ENCODE measurements at places on chromosomes 3 and 15.
A peak's percentile ranks its signal among the peaks of the same experiment; 100 is the strongest.

- no peak for DNase-seq
Observed at GRCh38 chr3:81043009-81043408, 718.4 kb downstream of the GBE1 start.

- DNase-seq, result no peak
Observed at GRCh38 chr3:63847718-63848450, 15.7 kb downstream of the THOC7 start.

DNA sequence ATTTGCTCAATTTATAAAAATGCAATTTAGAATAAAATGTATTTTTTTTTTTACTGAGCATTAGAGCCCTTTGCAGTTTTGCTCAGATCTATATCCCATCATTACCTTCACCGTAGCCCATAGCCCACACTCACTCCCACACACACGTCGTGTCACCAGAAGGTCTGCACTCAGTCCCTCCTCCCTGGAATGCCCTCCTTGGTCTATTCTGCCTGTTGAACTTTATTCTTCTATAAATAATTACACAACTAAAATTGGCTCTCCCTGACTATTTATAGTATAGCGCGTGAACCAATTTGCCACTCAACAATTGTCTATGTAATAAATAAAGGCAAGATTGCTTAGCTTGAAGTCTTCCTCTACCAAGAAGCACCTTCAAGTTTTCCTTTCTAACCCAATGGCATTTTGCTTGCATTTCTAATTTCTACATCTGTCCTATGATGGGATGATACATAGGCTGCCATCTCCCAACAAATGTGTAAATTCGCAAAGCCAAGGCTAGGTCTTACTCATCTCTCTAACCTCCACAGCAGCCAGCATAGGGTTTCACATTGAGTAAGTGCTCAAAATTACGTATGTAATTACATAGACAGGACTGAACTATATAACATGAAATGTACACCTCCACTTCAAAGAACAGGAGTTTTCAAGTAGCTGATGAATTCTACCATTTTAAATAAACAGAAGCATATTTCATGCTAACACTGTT lies 172.0 kb upstream of the HES1 start:
- DNase-seq, result no peak

DNA sequence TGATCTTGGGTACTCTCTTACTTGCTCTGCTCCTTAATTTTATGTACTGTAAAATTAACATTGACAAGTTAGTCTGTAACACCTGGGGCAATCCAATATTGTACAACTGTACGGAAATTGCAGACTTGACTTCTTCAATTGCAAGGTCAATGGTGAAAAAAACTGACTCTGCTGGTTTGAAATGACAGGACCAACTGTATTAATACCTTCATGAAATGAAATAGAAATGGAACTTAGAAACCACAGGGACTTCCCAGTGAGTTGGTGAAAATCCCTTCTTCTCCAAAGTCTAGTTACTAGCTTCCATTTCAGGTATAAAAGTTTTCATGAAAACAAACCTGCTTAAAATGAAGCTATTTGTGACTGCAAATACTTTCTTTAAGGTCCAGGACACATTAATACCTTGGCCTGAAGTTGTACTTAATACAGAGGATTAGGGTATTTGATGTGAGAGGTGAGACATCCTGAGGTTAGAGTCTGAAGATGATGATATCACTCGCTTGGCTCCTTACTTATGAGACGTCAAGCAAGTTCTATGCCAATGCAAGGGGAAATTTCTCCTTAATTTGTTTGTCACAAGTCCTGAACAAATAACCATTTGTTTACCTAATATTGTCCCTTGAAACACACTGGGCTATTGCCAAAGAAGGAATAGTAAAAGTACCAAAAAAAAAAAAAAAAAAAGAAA lies 226.2 kb upstream of the TP63 start:
- DNase-seq, result no peak

DNA sequence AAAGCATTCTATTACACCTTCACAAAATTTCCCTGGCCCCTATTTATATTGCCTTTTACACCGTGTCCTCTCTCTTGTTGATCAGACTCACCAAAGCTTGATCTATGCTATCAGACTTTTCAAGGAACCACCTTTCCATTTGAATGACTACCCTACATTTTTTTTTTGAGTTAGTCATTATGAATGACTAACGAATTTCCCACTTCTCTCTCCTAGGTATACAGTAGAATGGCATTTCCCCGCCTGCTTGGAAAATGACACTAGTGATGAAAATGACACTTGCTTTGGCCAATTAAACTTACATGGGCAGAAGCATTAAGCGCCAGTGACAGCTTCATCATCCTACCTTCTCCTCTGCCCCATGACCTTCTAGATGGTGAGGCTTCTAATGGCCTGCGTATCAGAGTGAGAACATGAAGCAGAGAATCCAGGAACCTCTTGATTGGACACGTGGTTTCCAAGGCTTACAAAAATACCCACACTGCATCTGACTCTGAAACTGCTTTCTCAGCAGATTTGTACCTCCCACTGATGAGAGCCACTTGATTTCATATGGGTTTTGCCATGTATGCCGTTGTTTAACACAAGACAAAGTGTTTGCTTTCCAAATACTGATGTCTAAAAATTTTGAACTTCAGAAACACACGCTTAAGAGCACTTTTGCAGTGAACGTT lies 370.5 kb downstream of the CTNNB1 start:
- no peak for DNase-seq

DNA sequence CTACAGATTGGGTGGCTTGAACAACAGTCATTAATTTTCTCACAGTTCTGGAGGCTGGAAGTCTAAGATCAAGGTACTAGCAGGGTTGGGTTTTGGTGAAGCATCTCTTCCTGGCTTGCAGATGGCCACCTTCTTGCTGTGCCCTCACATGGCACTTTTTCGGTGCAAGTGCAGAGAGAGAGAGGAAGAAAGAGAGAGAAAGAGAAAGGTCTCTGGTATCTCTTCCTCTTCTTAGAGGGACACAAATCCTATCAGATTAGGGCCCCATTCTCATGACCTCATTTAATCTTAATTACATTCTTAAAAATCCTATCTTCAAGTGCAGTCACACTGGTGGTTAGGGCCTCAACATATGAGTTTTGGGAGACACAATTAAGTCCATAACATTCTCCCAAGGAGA lies 167.1 kb downstream of the NFKBIZ start:
- no peak for DNase-seq

GRCh38 chr3:97882975-97883598 lies 61.3 kb downstream of the CRYBG3 start:
- peak; percentile 5 for DNase-seq

GRCh38 chr15:95292785-95293450 lies 1037.6 kb upstream of the NR2F2 start:
- DNase-seq, result no peak

Measured in HTR-8/SVneo (cell line).